ENCODE measurements at places on chromosomes 12 and 14.
A peak's percentile ranks its signal among the peaks of the same experiment; 100 is the strongest.

DNA sequence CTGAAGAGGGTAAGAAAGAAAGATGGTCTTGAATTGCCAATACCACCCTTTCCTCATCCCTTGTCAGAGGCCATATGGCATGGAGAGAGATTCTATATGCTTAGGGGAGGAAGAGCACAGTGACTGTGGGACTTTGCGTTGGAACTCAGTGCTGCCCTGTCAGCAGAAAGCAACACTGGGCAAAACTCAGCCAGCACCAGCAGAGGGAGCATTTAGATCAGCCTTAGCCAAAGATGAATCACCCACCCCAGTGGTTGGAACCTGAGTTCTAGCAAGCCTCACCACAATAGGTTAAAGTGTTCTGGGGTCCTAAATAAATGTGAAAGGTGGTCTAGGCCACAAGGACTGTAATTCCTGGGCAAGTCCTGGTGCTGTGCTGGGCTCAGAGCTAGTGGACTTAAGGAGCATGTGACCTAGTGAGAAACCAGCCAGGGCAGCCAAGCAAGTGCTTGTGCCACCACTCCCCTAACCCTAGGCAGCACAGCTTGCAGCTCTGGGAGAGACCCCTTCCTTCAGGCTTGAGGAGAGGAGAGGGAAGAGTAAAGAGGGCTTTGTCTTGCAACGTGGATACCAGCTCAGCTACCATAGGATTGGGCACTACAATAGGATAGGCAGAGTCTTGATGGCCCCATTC, 11.4 kb upstream of the BCAT1 start:
- DNase-seq: no peak

GRCh38 chr14:44438221-44438620, 68.9 kb downstream of the FSCB start:
- DNase-seq: no peak

GRCh38 chr12:1790444-1790843, 29.9 kb upstream of the LRTM2 start:
- no peak for DNase-seq

DNA sequence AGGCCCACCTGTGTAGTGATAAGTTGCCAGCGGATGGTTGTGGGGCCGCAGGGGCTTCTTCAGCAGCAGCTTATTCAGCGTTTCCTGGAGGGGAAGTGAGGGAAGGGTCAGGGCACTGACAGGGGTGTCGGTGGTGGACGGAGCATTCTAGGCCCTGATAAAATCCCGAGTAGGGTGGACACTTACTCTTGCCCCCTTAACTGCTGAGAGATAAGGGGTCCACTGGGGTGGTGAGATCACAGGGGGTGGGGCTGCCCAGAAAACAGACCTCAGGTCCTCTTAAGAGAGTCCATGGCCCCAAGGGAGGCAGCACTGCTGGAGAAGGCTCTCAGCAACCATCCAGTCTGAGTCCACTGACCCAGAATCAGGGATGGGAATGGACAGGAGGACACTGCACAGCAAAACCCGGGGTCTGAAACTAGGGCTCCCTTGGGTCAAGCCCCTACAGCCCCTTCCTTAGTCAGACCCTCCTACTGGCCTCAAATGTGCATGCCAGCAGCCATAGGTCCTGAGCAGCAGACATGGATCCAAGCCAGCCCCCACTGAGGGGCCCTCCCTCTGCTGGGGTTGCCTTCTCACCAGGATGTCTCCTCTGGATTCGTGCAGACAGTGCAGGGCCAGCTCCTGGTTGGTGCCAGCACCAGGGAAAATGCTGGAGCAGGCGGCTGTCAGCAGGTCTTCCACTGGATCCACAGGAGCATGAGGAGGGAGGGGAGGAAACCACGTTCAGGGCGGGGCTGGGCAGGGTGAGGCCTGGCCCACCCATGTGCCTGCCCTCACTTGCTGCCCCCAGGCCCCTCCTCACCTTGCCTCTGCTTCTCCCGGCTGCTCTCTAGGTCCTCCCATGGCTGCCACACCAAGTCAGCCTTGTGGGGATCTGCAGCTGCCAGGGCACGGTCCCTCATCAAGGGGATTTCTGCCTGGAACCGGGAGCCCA, 12.1 kb upstream of the PNMA1 start:
- DNase-seq: no peak

- DNase-seq: no peak
Observed at GRCh38 chr14:31968107-31968810, 108.8 kb upstream of the ARHGAP5 start.

- DNase-seq: no peak
Observed at GRCh38 chr12:90331262-90331661, 622.6 kb upstream of the ATP2B1 start.

GRCh38 chr14:89493877-89494634, 77.0 kb upstream of the FOXN3 start:
- DNase-seq: peak; percentile 14

DNA sequence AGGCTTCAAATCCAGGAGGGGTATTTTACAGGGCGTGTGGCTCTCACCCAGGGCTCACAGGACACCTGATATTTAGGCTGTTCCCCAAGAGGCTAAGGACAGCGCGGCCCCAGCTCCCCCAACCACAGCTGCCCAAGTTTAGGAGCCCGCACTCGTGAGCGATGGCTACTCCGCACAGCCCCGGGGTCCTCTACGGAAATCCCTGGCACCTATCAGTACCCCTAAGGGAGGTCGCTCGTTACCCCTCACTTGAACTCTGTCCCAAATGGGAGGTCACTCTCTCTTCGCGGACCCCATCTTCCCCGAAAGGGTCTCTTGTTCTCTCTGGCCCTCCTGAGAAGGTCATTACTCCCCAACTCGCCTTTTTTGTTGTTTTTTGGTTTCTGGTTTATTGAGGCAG, 708 bp upstream of the P2RX4 start:
- DNase-seq: no peak

GRCh38 chr12:76766161-76766560, 2.2 kb downstream of the ZDHHC17 start:
- no peak for DNase-seq

GRCh38 chr12:58086006-58086405, 144.6 kb downstream of the ATP23 start:
- no peak for DNase-seq

DNA sequence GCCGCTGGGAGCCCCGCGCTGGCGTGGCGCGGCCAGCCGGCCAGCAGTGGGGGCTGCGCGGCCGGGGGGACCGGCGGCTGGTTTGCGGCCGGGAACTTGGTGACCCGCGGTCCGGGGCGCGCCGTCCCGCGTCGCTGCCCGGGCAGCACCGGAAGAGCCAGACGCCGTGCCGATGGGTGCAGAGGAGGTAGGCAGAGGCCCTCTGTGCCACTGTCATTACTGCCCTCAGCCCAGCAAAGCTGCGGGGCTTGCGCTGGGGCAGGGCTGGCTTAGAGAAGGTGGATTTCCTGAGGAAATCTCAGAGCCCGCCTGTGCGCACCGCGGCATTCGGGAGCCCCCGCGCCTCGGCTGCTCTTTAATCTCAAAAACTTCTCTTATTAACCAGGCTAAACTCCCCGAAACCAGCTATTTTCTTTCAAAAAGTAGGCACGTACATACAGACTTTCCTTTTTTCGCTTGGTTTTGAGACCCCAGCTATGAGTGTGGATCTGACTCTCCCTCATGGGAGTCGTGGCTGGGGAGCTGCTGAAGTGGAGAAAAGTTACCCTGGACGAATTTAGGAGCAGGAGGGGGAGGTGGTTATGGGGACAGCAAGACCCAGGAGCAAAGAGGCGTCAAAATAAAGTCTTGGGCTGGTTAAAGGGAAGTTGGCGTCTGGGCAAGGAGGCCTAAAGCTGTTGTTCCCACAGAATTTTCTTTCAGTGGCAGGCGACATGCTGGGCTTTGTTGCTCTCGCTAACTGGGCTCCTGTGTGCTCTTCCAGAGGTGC, 802 bp downstream of the SUSD6 start:
- DNase-seq: no peak

GRCh38 chr14:64202716-64203115, 91.5 kb downstream of the ESR2 start:
- DNase-seq: no peak

DNA sequence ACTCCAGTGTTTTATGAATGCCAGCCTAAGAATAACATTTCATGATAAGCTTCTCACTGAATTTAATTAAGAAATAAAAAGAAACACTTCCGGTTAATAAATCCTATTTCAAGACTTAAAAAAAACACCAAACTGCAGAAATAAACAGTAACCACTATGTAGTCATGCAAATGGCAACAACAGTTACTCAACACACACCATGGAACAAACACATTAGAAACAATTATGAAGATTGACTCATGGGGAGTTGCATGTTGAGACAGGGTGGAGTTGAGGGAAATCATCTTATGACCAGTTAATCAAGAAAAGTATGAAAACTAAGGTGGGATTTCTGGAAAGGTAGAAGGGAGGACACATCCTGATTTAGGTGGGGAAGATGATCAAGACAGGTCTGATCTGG, 52.7 kb downstream of the PLBD1 start:
- no peak for DNase-seq

DNA sequence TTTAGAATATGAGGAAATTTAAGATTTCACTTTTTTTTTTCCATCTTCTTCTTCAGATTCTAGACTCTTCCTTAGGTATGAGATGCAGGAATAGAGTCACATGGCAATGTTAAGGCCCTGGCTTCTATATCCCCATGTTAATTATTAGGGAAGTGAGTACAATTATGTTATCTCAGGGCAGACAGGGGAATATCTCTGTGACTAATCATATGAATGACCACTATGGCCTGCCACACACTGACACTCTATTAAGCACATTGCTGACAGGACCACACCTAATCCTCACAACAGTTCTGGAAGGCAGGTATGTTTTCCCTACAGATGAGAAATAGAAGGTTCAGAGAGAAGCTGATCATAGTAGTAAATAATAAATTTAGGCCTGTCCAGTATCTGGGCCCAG, 69.4 kb upstream of the PTPRQ start:
- no peak for DNase-seq

- DNase-seq: no peak
Observed at GRCh38 chr14:65866448-65866847, 453.9 kb downstream of the FUT8 start.

GRCh38 chr12:30878024-30878423, 48.5 kb upstream of the TSPAN11 start:
- DNase-seq: peak; percentile 22

DNA sequence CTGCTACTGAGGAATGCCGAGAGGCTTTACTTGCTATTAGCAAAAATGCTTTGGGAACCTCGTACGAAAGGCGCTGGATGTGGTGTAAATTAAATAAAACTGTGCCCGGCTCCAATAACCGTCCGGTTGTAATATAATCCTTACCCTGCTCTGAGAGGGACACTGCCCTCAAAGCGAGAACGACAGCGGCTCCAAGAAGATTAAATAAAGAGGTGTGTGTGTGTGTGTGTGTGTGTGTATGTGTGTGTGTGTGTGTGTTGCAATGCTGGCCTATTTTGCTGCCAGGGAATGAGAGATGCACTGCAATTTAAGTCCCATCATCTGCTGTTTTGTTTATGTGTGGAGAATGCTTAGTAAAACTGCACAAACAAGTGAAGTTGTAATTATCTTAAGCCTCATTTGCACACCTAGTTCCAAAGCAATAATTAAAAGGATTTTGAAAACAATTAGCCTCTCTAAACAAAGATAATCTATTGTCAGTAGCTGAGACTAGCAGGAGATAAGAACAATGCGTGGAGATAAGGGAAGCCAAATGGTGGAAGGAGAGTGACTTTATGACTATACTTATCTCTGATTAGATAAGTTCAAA, 1.2 kb upstream of the SIX1 start:
- DNase-seq: peak; percentile 96

- DNase-seq: no peak
Observed at GRCh38 chr12:131021154-131021541, 67.4 kb downstream of the ADGRD1 start.

DNA sequence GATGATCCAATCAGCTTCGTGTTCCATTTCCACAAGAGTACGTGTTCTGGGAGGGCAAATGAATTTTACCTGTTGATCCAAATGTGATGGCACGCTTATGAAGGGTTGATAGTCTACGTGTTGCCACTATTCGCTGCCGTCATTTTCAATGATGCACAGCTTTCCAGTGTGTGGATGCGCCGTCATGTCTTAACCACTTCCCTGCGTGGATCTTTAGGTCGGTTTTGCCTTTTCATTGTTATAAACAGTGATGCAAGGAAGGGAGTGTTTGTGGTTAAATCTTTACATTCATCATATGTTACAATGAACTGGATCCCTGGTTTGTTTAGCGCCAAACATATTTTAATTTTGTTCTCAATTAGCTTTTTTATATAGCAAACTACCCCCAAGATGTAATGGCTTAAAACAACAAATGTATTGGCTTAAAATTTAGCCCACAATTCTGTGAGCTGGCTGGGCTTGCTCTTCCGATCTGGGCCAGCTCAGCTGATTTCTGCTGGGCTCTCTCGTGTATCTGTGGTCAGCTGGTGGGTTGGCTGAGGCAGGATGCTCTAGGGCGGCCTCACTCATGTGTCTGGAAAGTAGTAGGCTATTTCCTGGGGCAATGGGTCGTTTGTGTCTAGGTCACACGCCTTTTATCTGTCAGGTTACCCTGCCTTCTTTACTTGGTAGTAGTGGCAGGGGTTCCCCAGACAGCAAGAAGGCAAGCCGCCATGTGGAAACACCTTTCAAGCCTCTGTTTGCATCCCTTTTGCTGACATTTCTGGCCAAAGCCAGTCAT, 176.7 kb downstream of the CRADD start:
- DNase-seq: no peak

DNA sequence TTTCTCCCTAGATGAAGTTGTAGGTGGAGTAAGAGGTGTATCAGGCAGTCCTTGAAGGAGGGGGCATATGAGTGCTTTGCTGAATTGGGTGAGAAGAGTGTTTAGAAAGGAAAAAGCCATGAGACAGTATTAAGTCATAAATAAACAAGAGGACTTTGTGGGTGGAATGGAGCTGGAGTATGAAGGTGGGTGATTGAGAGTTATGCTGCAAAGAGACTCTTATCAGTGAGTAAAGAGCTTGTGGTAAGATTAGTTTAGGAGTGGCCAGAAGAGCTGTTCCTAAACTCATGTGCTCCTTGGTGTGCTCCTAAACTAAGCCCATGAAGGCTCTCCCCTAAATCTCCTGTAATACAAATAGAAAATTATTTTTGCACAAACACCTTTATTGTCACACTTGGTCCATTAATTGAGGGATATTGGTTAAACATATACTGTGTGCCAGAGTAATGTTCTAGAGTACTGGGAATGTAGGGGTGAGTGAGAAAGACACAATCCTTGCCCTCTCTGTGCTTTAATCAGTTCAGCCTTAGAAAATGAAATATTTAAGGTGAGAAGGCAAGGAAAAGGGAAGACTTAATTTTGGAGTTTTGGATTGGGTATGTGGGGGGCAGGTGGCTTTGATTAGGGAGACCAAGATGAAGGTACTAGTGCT, 9.8 kb downstream of the CHPT1 start:
- DNase-seq: peak; percentile 68

- no peak for DNase-seq
Observed at GRCh38 chr12:52618216-52618615, at the start of gene KRT73. Gene KRT73 (minus strand): TSS chr12:52618559. CDS start chr12:52618524, 35 bp downstream.

GRCh38 chr12:26157001-26157400, 32.2 kb upstream of the BHLHE41 start:
- no peak for DNase-seq

DNA sequence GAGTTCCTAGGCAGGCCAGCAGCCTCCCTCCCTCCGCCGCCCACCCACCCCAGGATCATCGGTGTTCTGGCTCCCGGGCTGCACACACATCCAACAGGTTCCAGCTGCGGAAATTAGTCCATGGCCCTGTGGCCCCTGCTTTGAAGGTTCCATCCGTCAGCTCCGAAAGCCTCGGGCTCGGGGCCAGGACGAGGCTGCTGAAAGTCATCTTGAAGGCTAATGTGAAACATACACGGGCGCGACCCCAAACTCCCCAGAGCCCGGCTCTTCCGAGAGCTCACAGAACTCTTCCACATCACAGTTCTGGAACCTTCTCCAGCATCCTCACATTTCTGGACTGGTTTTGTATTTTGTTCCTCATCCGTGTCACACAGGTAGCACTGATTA, 19.8 kb downstream of the KDM2B start:
- DNase-seq: no peak

GRCh38 chr14:69349091-69349777, 48.9 kb downstream of the ERH start:
- DNase-seq: no peak

Measured in DMS79 (cell line).